HFFc6 (cell line): ENCODE measurements at places on chromosomes 12 and 14.

DNA sequence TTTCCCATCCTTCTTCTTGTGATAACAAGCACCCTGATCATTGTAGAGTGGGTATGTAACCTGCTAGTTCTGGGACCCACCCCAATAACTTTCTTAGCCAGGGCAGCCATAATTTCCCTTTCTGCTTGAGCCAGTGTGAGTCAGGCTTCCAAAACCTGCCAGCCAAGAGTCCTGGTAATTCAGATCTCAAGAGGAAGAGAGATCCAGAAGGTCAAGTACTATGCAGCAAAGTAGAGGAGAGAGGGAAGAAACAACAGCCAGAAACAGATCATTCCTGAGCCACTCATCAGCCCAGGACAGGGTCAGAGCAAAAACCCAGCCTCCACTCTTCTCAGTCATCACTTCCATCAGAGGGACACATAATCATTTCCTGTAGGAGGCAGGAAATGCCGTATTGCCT lies 182.0 kb downstream of the DICER1 start:
- DNase-seq: no peak

GRCh38 chr12:3491938-3492792 lies 1.2 kb downstream of the PRMT8 start:
- peak; percentile 4 for DNase-seq

GRCh38 chr14:91202234-91202974 lies 42.1 kb downstream of the GPR68 start:
- DNase-seq: no peak

- DNase-seq: no peak
These were observed 769 bp upstream of the SLC39A5 start for GRCh38 chr12:56229082-56229481.

- DNase-seq: no peak
These were observed 65.6 kb downstream of the NCOR2 start for GRCh38 chr12:124501827-124502226.

- peak; percentile 17 for DNase-seq
These were observed 953 bp upstream of the NXPH4 start for GRCh38 chr12:57215668-57216013.

- DNase-seq: no peak
These were observed 25.1 kb upstream of the OASL start for GRCh38 chr12:121064116-121064515.

DNA sequence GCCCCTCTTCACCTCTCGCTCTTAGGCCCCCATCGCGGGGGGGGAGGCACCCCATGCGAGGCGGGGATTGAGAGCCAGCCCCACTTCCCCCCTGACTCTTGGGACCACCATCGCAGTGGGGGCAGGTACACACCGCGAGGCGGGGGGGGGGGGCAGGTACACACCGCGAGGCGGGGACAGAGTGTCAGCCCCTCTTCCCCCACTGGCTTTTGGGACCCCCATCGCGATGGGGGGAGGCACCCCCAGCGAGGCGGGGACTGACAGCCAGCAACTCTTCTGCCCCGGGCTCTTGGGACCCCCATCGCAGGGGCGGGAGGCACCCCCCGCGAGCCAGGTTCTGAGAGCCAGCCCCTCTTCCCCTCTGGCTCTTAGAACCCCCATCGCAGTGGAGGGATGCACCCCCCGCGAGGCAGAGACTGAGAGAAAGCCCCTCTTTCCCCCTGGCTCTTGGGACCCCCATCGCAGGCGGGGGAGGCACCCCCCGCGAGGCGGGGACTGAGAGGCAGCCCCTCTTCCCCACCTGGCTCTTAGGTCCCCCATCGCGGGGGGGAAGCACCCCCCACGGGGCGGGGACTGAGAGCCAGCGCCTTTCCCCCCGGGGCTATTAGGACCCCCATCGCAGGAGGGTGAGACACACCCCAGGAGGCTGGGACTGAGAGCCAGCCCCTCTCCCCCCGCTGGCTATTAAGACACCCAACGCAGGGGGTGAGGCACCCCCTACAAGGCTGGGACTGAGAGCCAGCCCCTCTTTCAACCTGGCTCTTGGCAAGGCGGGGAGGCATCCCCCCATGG lies 196.5 kb upstream of the PZP start:
- no peak for DNase-seq

- no peak for DNase-seq
These were observed 11.1 kb upstream of the CLEC2A start for GRCh38 chr12:9943240-9943639.

- DNase-seq: no peak
These were observed 113.8 kb upstream of the FOXG1 start for GRCh38 chr14:28652782-28653181.

- no peak for DNase-seq
These were observed 8.0 kb downstream of the ARHGAP9 start for GRCh38 chr12:57471661-57472060.

DNA sequence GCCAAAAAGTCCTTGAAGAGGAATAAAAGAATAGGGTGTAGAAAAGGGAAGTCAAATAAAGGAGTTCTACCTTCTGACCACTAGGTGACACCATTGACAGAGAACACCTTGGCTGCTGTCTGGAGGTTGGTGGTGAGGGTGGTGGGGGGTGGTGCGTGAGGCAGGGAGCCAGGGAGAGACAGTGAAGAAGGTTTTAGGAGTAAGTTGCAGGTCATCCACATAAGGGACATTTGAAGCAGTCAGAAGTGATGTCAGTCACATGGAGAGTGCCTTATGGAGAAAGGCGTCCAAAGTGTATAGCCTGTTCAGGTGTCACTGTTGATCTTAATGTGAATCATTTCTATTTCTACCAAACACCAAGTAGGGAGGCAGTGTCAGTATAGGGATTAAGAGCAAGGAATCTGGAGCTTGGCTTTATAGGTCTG lies 279.3 kb upstream of the DDHD1 start:
- peak; percentile 35 for DNase-seq

DNA sequence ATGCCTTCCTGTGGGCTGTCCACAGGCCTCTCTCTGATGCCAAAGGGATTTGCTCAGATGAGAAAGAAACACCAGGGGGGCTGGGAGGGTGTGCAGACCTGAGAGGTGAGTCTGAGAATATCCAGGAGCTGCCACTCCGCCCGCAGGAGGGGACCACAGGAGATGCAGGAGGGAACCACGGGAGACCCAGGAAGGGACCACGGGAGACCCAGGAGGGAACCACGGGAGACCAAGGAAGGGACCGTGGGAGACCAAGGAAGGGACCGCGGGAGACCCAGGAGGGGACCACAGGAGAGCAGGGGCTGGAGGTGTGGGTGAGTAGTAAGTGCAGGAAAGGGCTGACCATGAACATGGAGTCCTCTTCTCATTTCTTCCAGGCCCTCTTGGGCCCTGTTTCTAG lies 74.6 kb upstream of the SFSWAP start:
- DNase-seq: no peak

- no peak for DNase-seq
These were observed 13.3 kb downstream of the PPP2R5C start for GRCh38 chr14:101774814-101775213.

DNA sequence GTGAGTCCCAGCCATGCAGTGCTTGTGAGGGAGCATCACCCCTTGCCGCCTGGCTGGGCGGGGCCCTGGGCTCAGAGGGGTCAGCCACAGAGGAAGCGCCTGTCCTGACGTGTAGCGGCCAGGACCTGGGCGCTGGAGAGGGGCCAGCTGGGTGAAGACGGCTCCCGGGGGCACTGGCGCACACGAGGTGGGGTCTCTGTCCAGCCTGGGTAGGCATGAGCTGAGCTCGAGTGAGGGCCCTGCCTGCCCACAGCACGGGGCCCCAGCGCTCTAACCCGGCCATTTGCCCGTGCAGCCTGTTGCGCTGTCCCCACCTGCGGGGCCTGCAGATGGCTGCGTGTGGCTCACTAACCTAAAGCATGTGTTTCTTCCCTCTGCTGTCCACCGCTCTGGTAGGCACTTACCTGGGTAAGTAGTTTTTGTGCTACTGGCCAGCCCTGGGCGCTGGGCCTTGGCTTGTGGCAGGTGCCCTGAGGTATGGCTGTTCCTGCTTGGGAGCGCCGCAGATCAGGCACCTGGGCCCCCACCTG lies 6.6 kb upstream of the CRIP2 start:
- no peak for DNase-seq

DNA sequence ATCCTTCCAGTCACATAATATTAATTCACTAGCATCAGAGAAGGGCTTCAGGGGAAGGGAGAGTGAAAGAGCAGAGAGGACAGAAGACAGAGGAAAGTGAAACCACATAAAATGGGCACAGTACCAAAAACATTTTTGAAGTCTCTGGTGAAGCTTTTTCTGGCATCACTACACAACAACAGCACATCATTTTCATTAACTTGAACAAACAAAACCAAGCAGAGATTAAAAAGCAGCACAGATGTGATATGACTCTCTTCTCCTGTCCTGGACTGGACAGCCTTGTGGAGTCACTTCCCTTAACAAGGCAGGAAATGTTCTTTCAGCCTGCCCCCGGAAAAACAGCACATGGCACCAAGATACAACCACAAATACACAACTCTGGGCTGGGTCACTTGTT lies 112.0 kb downstream of the TSPAN8 start:
- DNase-seq: no peak

DNA sequence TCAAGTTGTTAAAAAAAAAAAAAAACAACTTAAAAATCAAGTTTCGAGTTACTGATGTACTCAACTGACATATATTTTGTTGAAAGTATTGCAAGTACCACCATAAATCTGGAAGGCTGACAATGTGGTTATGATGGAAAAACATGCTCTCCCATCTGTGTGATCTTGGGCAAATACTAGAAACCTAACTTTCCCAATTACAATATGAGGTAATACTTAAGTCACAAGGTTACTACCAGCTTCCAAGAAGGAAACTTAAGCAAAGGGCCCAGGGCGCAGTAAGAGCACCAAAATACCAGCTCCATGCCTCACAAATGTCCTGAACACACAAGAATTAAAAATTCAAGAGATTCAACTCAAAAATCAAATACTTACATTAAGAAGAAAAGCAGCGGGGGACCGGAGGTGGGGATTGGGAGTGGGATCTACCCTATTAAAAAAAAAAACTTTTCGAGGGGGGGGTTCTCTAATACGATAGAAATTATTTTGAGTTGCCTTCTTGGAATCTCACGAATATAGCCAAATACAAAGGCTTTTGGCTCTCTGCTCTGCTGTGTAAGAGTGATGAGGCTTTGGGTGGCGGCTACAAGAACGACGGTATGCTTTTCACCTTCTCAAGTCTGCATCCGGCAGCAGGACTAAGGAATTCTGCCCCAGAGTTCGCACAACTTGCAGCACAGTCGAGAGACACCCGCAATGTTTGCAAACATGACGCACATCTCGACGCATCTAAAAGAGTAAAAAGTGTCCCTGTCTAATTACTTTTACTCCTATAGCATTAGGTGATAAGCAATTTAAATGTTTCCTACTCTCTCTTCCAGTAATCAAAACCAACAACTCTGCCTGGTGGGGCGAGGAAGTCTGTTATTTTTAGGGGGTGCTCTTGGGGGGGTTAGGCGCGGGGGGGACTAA lies 1.1 kb downstream of the SAV1 start:
- DNase-seq: peak; percentile 37

DNA sequence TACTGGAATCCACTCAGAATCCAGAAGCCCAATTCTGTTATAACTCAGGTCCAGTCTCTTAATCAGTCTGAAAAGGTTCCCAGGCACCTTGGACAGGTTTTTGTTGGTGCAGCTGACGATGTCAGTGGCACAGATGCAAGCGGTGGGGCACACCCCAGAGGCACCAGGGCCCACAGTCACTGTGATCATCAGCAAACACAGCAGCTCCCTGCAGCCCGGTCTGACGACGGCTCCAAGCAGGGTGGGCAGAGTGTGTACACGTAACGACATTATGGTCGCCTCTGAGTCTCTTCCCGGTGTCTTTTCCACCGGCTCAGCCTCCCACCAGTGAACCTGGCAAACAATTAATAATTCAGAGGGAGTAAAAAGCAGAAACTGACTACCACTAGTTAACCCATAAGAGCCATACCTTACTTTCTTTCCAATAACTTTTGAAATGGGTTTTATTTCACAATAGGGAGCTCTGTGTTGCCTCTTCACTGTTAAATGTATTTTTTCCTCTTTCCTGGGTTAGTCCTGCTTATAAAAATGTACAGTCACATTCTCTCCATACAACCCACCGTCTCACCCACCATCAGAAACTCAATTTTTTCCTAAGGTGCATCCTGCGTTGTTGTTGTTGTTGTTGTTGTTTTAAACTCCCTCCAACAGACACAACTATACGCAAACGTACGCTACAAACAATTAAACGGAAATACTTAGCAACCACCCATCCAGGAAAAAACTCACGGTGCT lies 521 bp upstream of the PCED1B start:
- no peak for DNase-seq

DNA sequence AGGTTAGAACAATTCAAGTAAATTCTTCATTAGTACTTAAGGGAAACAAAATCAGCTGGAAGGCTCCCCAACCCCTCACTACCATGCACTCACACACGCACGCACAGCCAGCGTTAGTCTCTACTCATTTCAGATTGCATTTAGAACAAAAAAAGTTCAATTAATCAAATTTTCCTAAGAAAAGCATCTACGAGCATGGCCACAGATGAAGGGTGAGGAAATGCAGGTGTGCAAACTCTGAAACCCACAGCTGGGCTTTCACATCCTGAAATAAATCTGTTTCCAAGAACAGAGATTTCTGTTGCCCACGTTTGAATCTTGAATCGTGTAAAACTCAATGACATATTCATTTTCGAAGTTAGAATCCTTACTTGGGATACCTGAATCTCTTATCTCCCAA lies 62.6 kb downstream of the SEL1L start:
- DNase-seq: no peak

GRCh38 chr14:95102680-95103044 lies 54.7 kb downstream of the DICER1 start:
- DNase-seq: no peak

DNA sequence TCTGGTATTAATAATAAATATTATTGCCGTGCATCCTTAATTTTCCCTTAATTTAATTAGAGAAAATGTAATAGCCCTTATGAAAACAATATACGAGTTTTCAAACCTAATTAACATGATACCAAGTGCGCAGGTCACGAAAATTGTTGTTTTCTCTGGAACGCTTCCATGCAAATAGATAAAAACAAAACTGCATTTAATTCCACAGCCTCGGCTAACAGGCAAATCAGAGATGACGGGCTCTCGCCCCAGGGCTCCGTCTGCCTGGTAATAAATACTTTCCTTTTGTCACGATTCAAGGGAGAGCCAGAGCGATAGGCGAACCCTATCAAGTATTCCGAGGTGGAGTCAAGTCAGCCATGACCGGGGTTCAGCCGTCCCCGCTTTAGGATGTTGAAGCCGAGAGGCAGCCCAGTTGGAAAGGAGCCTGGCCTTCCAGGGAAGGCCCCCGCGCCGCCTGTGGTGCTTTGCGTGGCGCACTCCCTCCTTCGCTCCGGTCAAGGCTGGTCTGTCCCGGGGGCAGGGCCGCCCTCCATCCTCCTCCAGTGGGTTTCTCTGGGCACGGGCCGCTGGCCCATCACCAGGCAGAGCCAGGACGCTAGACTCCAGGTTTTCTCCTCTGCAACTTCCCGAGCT lies 137.8 kb upstream of the GSC start:
- no peak for DNase-seq

GRCh38 chr14:72600551-72601330 lies 293.2 kb downstream of the DPF3 start:
- DNase-seq: no peak

DNA sequence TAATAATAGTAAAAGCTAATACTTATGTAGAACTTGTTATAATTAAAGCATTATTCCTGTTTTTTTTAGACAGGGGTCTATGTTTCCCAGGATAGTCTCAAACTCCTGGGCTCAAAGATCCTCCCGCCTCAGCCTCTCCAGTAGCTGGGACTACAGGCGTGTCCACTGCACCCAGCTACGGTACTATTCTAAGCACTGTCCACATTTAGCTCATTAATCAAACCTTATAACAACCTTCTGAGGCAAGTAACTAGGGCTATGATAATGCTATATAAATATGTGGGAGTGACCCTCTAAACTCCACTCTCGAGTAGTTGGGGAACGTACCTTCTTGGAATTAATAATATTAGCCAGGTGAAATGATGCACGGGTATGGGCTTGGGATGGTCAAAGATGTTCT lies 60.7 kb upstream of the NR2C1 start:
- no peak for DNase-seq
